LoVo (cell line): ENCODE measurements at places on chromosomes 7 and 10.

- DNase-seq, result no peak
Observed at GRCh38 chr10:27716521-27716920, 29.1 kb downstream of the MKX start.

DNA sequence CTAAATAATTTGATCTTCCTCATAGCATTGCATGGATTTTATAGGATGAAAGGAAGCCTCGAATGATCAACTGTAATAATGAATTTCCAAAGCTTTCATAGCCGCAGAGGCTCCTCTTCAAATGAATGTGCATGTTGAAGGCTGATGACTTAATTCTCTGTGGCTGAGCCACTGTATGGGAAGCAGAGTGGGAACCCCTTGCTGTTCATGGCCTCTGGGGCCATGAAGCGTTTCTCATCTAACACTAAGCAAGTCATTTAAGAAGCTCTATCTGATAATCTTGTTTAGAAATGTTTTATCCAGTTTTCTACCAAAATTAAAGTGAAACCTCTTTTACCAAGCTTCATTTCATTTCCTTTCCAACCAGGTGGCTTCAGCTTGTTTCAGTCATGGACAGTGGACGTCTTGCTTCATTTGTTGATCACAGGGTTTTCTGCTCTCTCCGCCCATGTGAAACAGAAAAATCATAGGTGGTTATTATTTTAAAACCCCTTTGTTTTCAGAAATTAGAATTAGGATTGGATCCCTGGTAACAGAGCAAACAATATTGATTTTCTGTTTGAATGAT lies 10.3 kb upstream of the ADARB2 start:
- no peak for DNase-seq

GRCh38 chr10:110546499-110547110 lies 20.9 kb upstream of the SMC3 start:
- DNase-seq, result no peak

DNA sequence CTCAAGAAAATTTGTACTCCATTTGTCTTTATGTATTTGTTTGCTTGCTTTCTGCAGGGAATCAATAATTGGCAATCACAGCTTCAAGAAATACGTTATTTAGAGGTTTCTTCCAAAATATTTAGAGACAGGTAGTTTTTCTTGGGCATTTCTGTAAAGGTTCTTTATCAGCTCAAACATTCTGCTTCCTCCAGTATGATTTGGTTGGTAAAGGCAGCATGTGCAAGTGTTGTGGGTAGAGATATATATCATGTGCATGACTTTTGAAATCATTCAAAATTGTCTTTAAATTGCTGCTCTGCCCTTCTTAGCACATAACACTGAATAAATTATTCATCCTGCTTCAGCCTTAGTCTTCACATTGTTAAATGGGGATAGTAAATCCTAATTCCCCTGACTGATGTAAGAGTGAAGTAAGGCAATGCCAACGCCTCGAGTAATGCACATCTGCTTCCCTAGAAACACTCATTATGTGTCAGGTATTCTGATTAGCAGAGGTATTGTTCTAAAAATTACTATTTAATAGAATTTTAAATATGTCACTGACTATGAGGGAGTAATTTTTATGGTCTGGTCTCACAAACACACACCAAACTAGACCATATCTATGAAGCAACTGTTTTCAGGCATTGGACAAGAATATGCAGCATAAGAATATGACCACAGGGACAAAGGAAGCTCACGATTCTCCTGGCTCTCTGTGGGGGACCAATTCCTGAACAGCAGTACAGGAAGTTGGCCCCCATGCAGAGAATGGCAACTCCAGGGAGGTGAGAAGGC lies 77.3 kb upstream of the AKR1E2 start:
- no peak for DNase-seq

- DNase-seq, result no peak
Observed at GRCh38 chr10:3046210-3046779, 21.1 kb upstream of the PFKP start.

- peak; percentile 44 for DNase-seq
Observed at GRCh38 chr10:100186253-100187212, 704 bp upstream of the ERLIN1 start.

DNA sequence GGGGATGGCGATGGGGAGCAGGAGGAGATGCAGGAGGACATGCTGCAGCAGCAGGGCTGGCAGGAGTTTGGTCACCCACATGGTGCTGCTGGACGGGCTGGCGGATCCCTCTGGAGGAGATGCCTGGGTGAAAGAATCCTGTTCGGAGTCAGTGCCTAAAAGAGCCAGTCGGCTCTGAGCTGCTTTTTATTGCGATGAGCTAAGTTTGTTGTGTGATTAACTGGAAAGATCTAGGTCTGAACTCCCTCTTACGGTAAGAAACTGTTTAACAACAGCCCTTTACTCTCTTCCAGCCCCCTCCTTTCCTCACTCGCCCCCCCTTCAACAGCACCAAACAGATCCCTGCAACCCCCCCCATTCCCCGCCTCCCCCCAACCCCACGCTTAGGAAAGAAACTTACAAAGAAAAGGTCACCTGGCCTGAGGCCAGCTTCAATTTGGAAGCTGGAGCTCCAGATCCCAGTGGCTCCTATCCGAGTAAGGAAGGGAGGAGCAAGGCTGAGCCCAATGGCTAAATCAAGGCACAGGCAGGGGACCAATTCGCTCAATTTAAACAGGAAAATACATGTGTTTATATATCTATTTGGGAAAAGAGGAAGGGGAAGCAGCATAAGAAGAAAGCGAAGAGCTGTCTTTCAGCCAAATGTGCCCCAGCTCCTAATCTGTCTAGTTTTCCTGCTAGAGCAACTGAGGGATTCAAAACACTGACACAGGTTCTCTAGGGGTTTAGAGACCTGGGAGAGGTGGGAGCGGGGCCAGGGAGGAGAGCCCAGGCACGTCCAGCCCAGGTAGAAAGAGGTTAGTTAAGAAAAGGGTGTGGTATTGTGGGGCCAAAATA lies at the start of gene HGF:
Gene HGF (minus strand): TSS at position 157 of the 837 bp plus-strand sequence. CDS start 76 bp downstream, at position 81.
- no peak for DNase-seq
